ENCODE measurements at places on chromosomes 4 and X.

GRCh38 chrX:51694254-51694653 lies 11.6 kb upstream of the CENPVL2 start:
- DNase-seq = no peak

- DNase-seq = no peak
Measured at GRCh38 chr4:113806850-113807249, 45.3 kb upstream of the CAMK2D start.

GRCh38 chr4:133997436-133997835 lies 204.2 kb downstream of the PABPC4L start:
- peak; percentile 71 for DNase-seq

GRCh38 chr4:63563288-63564014 lies 845.8 kb downstream of the TECRL start:
- DNase-seq = no peak

DNA sequence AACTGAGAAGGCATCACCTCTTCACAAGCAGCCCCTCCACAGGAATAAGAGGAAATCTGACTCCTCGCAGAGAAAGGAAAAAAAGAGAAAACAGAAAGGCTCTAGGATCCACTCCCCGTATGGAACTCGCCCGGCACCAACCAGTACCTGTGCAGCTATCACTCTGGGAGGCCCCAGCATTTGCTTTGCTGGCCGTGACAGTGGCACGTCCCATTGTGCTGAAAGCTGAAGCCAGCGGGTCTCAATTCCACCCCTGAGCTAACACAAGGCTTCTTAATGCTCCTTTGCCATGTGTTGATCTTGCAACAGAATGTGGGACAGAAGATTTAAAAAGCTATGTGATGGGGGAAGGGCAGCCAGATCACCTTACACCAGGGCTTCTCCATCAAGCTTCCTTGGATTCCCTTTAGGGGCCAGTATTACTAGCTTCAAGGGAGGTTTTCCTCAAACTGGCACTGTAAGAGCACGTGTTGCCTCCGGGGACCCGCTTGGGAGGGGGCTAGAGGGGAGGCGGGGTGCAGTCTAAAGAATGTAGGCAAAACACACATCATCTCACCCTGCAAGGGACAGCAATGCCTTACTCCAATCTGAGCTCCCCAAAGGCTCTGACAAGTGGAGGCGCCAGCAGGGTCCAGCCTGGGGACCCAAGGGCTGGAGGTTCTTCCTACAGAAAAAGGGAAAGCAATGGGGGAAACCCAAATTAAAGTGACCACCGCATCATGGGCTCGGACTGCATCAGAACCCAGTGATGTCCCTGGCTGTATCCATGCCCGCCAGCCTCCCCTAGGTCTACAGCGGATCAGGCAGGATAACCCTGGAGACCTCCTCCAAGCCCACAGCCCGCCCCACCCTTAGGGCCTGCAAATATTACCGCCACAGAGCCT lies 1.2 kb downstream of the USP46 start:
- DNase-seq = peak; percentile 71

DNA sequence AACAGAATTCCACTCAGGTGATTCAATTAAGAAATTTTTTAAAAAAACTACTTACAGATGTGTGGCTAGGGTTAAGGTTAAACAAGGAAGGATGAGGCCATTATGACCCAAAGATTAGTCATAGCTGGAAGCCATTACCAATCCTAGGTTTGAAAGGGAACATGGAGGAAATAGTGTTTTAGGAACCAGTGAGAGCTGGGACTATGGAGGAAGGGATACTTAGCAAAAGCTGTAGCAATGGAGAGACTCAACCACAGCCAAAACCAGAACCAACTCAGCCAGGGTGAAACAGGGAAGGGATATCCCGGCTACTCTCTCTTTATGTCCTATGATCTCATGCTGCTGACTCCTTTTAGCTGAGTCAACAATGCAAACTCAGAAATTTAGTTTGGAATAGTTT lies 148.6 kb upstream of the CNKSR2 start:
- DNase-seq = peak; percentile 0

DNA sequence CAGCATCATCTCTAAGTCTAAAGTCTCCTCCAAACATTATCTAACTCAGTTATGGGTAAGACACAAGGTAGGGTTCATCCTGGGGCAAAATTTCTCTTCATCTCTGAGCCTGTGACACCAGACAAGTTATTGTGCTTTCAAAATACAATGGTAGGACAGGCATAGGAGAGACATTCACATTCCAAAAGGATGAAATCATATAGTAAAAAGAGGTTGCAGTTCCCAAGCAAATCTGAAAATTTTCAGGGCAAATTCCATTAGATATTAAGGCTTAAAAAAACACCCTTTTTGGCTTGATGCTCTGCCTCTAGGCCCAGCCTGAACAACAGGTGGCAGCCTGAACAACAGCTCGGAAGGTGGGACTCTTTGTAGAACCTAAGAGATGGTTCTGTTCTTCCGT lies 448.3 kb upstream of the SLIT2 start:
- DNase-seq = peak; percentile 22

DNA sequence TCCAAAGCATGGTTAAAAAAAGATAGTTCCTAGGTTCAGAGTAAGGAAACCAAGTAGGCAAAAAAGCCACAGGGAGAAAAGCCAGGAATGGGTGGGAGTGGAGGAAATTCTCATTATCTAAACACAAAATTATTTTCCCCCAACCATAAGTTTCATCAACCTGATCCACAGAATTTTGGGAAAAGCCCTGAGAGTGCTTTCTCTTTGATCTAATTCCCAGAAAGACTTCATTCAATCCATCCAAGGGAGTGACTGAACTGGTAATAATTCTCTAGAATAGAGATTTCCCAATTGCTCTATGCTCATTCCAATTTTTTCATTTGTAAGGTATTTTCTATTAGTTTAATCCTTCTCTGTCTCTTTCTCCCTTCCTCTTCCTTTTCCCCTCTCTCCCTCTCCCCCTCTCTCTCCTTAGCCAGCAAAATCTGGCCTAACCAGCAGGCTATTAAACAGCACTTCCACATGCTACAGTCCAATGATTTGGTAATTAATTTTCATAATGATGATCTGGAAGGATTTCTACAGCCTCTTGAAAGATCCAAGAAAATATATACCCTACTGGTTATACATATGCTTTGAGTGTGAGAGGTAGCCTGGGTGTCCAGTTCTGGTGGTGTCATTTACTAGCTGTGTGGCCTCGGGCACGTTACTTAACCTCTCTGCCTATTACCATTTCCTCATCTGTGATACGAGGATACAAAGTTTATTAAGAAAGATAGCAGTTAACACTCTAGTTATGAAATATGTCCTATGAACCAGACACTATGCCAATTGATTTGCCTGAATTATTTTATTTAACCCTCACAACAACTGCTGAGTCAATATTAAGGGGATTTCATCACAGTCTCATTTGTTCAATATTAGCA lies 251.5 kb upstream of the RASGEF1B start:
- DNase-seq = no peak

GRCh38 chrX:21354725-21355124 lies 19.5 kb upstream of the CNKSR2 start:
- no peak for DNase-seq

GRCh38 chrX:13044441-13044840 lies at the start of gene FAM9C:
Gene FAM9C (minus strand): TSS chrX:13044620. CDS start chrX:13043789, 831 bp downstream.
- DNase-seq = no peak

GRCh38 chrX:57964975-57965374 lies 54.7 kb upstream of the ZXDA start:
- DNase-seq = no peak

DNA sequence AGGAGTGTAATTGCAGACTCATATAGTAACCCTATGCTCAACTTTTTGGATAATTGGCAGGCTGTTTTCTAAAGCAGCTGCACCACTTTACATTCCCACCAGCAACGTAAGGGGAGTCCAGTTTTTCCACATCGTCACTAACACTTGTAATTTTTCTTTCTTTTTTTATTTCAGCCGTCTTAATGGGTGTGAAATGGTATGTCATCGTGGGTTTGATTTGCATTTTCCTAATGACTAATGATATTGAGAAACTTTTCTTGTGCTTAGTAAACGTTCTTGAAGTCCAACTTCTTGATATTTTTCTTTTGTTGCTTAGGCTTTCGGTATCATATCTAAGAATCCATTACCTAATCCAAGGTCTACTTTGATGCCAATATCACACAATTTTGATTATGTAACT lies 95.3 kb upstream of the IL1RAPL1 start:
- no peak for DNase-seq

GRCh38 chrX:38817004-38817703 lies 15.9 kb downstream of the MID1IP1 start:
- peak; percentile 71 for DNase-seq

- DNase-seq = no peak
Measured at GRCh38 chr4:121455285-121455684, 74.5 kb upstream of the QRFPR start.

DNA sequence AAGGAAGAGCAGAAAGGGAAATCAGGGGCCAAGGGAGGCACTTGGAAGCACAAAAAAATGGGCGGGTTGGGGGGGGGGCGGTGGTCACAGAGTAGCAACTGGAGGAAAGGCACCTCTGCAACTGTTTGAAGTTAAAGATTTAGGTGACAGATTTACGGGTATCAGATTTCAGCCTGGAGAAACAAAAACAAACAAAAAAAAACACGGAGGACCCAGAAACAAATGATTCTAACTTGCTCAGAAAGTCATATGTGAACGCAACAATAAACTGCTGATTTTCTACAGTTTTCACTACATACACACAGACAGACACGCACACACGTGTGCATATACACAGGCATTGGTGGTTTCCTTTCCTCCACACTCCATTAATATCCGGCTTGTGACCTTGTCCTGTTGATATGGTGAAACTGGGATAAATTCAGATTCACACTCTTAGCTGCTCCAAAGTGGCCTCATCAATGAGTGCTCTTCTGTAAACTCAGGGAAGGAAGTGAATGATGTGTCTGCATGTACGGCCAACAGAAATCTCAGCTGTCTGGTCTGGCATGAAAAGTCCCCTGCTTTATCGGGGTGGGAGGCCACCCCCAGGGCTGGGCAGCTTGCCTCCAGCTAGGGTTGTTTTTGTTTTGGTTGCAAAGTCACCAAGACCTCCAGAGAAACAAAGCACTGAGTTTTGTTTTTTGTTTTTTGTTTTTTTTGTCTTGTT lies 54.3 kb downstream of the CHST7 start:
- DNase-seq = no peak

DNA sequence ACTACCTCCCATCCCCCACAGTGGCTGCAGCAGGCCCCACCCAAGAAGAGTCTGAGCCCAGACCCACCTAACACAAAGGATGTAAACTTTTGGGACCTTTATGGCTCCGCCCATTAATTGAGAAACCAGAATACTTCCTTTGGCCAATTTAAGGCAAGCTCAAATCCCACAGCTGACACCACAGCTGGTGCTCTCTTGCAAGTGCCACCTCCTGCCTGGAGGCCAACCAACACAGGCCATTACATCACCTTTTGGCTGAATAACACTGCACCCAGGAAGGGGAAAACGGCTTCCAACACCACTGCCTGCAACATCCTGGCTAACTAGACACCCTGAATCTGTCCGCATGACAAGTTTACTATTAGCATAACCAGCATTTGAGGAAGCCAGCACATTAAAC lies 248.8 kb downstream of the PRDM5 start:
- DNase-seq = no peak

- no peak for DNase-seq
Measured at GRCh38 chrX:139475432-139475831, 55.1 kb upstream of the F9 start.

All from fibroblast of skin of right quadriceps (primary cell).